Thymus (tissue), 14 donors: ENCODE measurements at places on chromosomes 5 and 9. TPM values are rescaled to one million over a fixed set of nuclear protein-coding genes. Genes with fewer than 3 reads are reported as not detected.

STK32A gene
- 0.14 TPM for total RNA-seq

TRIM36 gene
- 1.8 TPM for total RNA-seq

C9orf50 gene
- total RNA-seq = 0.05 TPM

GRCh38 chr5:72235725-72236124, 84.3 kb downstream of the MRPS27 start:
- peaks cover 13% of the 10 kb centered on the region for H3K36me3 ChIP-seq
- no peak overlapping the region for H3K27ac ChIP-seq
- H3K27me3 ChIP-seq = no peaks in the 10 kb centered on the region

GRCh38 chr5:128708841-128709240, 170.8 kb upstream of the FBN2 start:
- no peak overlapping the region for H3K4me3 ChIP-seq
- H3K27me3 ChIP-seq = no peaks in the 10 kb centered on the region
- no peaks in the 10 kb centered on the region for H3K36me3 ChIP-seq
- no peak for DNase-seq
- H3K27ac ChIP-seq = no peak overlapping the region

- no peak overlapping the region for H3K4me3 ChIP-seq
- no peak overlapping the region for H3K27ac ChIP-seq
- H3K36me3 ChIP-seq = no peaks in the 10 kb centered on the region
- DNase-seq = no peak
- H3K4me1 ChIP-seq = no peaks in the 10 kb centered on the region
Observed at GRCh38 chr9:109477258-109478050, 20.7 kb downstream of the PTPN3 start.
